ENCODE measurements at places on chromosomes 5 and 9. TPM values are rescaled to one million over a fixed set of nuclear protein-coding genes. Genes with fewer than 3 reads are reported as not detected.

Gene IL3
- total RNA-seq: not detected

DNA sequence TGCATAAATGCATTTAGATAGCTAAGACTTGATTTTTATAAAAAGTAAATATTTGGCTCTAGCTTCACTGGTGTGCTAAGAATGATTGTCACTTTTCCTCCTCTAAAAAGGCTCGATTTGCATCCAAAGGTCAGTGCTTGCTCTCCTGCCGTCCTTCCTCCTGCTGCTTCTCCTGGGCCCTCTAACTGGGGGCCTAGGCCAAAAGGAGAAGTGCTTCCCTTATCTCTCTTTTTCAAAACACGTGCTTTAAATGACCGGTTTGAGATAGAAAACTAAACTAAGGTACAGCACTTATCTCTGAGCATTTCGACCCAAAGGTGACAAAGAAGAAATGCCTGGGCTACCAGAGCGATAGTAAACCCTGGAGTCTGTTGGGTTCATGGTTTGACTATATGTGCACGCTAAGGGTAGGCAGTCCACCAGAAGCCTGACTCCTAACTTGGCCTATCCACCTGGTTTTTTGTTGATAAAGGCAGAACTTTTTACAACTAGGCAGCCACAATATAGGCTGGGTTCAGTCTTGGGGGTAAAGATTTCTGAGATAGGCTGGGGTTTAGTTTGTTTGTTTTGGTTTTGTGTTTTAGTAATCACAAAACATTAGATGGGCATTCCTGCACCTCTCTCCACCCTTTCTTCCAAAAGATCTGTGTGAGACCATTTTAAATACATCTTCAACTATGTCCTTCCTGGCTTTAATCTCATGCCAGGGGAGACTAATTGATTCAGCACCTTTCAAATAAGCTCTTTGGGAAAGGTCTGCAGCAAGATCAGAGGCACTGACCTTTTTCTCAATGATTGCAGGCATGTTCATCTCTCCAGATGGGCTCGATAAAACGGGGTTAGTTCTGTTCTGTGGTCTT, 3.8 kb downstream of the NR2F1-AS1 start:
- H3K27ac ChIP-seq: peak overlapping the region; percentile 29
- no peaks in the 10 kb centered on the region for H3K36me3 ChIP-seq
- peaks cover 98% of the 10 kb centered on the region for H3K27me3 ChIP-seq

DNA sequence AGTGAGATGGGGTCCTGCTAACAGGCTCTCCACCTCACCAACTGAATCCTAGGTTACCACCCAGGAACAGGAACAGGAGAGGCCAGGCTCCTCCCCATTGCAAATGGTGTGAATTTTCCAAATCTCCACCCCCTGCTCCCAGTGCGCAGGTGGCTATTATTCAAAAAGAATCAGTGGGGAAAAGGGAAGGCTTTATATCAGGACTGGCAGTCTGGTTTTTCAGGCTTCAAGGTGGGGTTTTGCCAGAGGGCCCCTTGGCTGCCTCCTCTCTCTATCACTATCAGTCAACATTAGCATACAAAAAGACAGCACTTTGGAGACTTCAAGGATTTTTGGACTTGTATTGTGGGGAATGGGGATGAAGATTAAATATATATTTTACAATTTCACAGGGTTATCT, 1817.6 kb upstream of the C9orf72 start:
- DNase-seq: no peak
- no peaks in the 10 kb centered on the region for H3K36me3 ChIP-seq
- H3K27me3 ChIP-seq: no peaks in the 10 kb centered on the region
- H3K27ac ChIP-seq: no peak overlapping the region
- H3K4me1 ChIP-seq: no peaks in the 10 kb centered on the region

GRCh38 chr9:84829471-84829870, 159.9 kb downstream of the NTRK2 start:
- H3K27ac ChIP-seq: peak overlapping the region; percentile 67
- H3K4me1 ChIP-seq: no peaks in the 10 kb centered on the region
- H3K27me3 ChIP-seq: no peaks in the 10 kb centered on the region
- H3K36me3 ChIP-seq: no peaks in the 10 kb centered on the region

GRCh38 chr9:33164138-33164809, 2.9 kb downstream of the B4GALT1 start:
- H3K27me3 ChIP-seq: no peaks in the 10 kb centered on the region
- H3K4me1 ChIP-seq: peaks cover 40% of the 10 kb centered on the region
- H3K4me3 ChIP-seq: peak overlapping the region; percentile 93
- H3K27ac ChIP-seq: no peak overlapping the region
- DNase-seq: no peak
- no peaks in the 10 kb centered on the region for H3K36me3 ChIP-seq

DNA sequence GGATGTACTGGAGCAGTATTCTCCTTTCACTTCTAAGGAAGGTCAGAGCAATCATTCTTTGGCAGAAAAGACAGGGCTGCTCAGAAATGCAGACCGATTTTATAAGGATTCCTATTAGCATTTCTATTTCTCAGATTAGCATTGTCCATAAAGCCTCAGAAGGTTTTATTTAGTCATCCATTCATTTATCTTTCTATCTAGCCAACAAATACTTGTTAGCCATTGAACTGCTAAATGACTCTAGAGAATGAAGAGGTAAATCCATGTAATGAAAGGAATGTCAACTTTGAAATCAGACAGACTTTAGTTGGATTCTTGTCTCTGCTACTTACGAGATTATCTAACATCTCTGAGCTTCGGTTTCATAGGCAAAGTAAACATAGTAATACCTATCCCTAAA, 165.2 kb downstream of the SLC25A46 start:
- H3K4me3 ChIP-seq: no peak overlapping the region
- H3K4me1 ChIP-seq: no peaks in the 10 kb centered on the region
- DNase-seq: no peak
- H3K27me3 ChIP-seq: no peaks in the 10 kb centered on the region
- no peaks in the 10 kb centered on the region for H3K36me3 ChIP-seq

Gene IL13
- total RNA-seq: not detected

DNA sequence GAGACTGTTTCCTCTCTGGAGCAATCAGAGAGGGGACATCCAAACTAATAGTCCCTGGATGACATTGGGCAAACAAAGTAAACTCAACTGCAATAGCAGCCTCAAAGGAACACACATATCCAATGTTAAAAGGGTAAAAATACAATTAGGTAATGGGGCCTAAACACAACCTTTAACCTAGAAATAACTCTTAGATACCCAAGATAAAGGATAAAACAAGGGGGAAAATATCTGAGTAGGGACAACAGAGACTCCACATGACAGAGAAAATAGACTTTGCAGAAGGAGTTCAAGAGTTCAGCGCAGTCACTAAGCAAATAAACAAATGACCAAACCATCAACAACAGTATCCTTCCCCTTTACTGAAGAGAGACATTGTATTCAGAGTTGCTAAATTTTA, 149.3 kb downstream of the FBXO4 start:
- H3K27ac ChIP-seq: no peak overlapping the region
- H3K4me1 ChIP-seq: no peaks in the 10 kb centered on the region
- no peak overlapping the region for H3K4me3 ChIP-seq
- H3K36me3 ChIP-seq: no peaks in the 10 kb centered on the region

DNA sequence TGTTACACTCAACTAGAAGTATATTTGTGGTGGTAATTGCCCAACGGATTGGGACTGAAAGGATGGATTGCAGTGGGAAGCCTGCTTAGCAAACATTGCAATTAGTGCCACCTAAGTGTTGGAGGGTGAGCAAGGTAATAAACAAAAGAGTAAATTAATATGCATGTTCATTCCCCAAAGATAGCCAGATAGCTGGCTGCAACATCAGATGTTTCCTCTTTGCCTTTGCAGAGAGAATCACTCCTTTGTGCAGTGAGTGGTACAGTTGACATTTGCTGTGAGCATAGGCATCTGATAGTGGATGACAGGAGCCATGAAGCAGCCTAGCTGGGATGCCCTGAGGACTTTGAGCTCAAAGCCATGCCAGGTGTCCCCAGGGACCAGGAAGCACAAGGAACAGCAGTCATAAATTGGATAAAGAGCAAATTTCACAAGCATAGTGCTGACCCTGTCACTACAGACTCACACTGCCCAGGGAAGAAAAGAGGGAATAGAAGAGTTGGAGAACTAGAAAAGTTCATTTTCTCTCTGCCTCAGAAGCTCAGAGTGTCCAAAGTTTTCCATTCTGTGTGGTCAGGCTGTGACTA, 336.1 kb upstream of the SLC30A5 start:
- no peak overlapping the region for H3K27ac ChIP-seq
- H3K36me3 ChIP-seq: no peaks in the 10 kb centered on the region

DNA sequence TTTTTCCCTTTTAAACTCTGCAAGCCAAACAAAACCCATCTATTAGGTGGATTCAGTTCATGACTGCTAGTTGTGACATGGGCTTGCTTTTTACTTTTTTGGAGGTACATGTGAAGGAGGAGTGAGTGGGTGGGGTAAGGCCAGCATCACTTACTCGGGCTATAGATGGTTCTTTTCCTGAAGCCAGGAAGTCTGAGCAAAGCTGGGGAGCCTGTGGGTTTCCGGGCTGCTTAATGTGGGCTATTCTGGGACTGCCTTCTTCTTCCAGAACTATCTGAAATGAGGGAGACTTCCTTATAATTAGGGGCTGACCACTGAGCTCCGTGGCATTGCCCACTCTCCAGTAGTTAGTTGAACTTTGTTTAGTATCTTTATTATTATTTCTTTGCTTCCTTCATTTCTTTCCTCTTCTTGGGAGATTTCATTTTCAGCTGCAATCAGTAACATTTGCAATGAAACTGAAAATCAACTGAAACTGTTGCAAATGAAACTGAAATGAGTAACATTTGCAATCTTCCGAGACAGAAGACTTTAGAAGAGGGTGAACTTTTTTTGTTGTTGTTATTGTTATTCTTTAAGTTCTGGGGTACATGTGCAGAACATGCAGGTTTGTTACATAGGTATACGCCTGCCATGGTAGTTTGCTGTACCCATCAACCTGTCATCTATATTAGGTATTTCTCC, 204.9 kb downstream of the LRRC70 start:
- H3K27me3 ChIP-seq: no peaks in the 10 kb centered on the region
- no peaks in the 10 kb centered on the region for H3K36me3 ChIP-seq
- no peak for DNase-seq
- no peak overlapping the region for H3K4me3 ChIP-seq
- H3K27ac ChIP-seq: no peak overlapping the region

Gene BTNL8
- not detected for total RNA-seq

- no peak for DNase-seq
- H3K27ac ChIP-seq: peak overlapping the region; percentile 17
- no peaks in the 10 kb centered on the region for H3K4me1 ChIP-seq
- H3K4me3 ChIP-seq: no peak overlapping the region
- no peaks in the 10 kb centered on the region for H3K27me3 ChIP-seq
Measured at GRCh38 chr9:16460696-16461095, 409.8 kb downstream of the BNC2 start.

DNA sequence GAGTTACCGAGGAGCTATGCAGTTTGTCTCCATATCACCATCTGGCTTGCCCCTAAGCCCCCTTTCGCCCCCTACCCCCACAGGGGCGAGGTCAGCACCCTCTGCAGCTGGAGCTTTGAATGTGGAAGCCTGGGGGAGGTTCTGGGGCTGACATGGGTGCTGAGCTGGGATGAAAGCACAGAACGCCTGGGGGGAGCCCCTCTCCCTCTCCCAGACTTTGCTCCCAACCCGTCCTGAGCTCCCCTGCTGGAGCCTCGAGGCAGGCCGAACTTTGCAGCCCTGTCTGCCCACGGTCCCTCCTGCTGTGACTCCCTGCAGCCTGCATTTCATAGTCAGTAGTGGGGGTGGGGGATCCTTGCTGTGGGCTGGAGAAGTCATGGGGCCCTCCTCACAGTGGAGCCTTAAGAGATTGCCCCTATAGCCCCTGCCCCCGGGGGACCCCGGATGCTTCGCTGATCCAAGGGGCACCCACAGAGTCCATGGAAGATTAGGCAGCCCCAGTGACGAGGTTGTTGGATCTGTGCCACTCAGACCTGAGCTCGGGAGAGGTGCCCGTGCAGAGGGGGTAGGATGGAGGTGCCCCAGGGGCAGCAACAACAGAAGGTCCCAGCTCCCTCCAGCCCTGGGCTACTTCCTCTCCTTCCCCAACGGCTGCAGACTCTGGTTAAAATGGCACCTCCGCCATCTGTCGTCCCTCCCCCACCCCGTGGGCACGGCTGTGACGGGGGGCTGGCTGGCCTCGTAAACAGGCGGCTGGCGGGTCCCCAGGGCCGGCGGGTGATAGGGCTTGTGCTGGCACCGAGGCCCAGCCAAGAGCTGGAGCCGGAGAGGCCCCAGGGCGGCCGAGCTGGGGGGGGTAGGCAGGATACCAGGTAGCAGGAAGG, 162.0 kb downstream of the C9orf50 start:
- peaks cover 11% of the 10 kb centered on the region for H3K4me1 ChIP-seq
- H3K36me3 ChIP-seq: no peaks in the 10 kb centered on the region
- H3K27me3 ChIP-seq: no peaks in the 10 kb centered on the region
- peak; percentile 74 for DNase-seq

Gene DMRTA1
- 5.6 TPM for total RNA-seq

GRCh38 chr9:129411501-129412175, 209.3 kb downstream of the C9orf50 start:
- no peak overlapping the region for H3K4me3 ChIP-seq
- DNase-seq: no peak
- H3K27ac ChIP-seq: no peak overlapping the region
- no peaks in the 10 kb centered on the region for H3K27me3 ChIP-seq
- H3K36me3 ChIP-seq: no peaks in the 10 kb centered on the region

All from endodermal cell (in vitro differentiated cells).